HS-5 (cell line): ENCODE measurements at places on chromosomes 7 and 10.

DNA sequence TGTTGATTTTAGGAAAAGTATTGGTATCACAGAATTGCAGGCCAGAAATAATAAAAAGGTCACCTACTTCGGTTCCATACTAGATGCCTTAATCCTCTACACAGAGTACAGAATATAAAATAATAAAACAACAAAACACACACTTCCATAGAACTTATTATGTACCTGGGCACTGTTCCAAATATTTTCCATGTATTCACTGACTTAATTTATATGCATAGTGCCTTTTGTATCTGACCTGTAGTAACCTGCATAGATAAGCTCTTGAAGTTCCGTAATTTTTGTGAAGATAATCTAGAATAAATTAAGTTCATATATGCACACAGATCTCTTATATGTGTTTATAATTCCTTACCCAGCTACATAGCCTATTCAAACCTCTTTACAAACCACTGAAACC is 78.3 kb downstream of the RAPGEF5 start:
- DNase-seq, result no peak

DNA sequence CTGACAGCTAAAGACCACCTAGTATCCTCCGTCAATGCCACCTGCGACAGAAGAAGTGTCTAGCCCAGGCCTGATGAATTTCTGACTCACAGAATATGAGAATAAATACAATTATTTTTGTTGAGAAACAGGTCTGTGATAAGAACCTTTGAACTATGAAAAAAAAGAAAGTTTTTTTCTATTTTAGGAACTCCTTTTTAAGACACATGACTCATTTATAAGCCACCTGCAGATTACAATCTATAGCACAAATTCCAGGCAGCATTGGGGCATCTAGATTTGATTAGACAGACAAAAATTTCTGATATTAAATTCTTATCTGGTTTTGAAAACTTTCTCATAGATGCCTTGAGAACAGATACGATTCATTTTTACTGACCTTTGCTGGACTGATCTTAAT is 256.7 kb upstream of the LYZL1 start:
- no peak for DNase-seq

GRCh38 chr10:78552261-78552811 is 516.4 kb upstream of the ZMIZ1 start:
- DNase-seq, result no peak

GRCh38 chr10:117718986-117719920 is 176.7 kb downstream of the EMX2 start:
- no peak for DNase-seq

DNA sequence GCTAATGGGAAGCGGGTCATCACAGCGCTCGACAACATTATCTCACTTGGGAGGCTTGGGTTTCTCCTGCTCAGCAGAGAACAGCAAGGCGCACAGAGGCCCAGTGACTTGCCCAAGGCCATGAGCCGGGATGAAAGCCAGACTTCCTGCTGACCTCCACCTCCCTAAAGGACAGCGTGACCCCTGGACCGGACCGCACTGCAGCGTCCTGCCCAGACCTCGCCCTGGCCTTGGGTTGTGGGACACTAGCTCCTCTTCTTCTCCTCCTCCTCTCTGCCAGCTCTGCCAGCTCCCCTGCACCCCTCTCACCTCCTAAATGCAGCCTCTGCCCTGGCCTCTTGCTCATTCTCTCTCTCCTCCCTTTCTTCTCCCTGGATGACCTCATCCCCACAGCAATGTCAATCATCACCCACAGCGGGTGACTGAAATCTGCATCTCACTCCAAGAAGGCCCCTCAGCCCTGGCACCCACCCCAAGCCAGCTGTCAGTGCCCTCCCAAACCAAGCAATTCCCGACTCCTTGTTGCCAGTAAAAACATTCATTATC is 19.4 kb downstream of the SPOCK2 start:
- no peak for DNase-seq

- no peak for DNase-seq
These were observed 135.5 kb downstream of the NPY start for GRCh38 chr7:24419511-24419910.

DNA sequence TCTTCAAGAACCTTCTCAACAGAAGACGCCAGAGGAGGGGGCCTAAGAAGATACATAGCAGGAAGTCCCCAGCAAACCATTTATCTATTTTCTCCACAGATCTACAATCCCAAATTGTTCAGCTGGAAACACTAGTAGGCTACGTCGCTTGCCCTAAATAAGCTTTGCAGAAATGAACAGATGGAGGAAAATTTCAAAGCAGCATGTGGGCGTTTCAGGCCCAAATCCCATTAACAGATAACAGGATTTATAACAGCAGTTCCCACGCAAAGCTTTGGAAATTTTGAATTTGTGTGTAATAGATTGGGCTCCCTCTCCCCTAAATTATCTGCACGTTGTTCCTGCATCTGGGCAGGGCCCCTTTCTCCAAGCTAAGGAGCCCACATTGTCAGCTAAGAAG is 60.6 kb upstream of the FRMD4A start:
- no peak for DNase-seq

GRCh38 chr7:131518626-131519025 is 37.8 kb downstream of the PODXL start:
- no peak for DNase-seq

GRCh38 chr10:15352836-15353235 is 18.3 kb downstream of the FAM171A1 start:
- no peak for DNase-seq

- DNase-seq, result no peak
These were observed 82.4 kb downstream of the THSD7A start for GRCh38 chr7:11749629-11750028.

DNA sequence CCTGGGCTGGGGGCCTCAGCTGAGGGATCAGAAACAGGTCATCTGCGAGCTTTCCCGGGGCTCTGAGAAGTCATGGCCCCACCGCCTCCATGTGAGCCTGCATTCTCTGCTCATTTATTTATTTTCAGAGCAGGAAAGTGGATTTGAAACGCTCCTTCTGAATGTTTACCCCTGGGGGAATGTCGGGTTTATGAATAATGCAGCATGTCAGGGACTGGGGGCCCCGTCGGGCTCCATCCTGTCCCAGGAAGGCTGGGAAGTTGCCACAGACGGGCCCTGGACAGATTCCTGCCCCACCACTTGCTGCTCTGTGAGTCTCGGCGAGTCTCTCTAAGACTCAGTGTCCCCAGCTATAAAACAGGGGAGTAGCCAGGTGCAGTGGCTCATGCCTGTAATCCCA is 11.9 kb upstream of the GTF2IRD1 start:
- DNase-seq, result no peak

- no peak for DNase-seq
These were observed 587.6 kb upstream of the NRP1 start for GRCh38 chr10:33921970-33922605.

DNA sequence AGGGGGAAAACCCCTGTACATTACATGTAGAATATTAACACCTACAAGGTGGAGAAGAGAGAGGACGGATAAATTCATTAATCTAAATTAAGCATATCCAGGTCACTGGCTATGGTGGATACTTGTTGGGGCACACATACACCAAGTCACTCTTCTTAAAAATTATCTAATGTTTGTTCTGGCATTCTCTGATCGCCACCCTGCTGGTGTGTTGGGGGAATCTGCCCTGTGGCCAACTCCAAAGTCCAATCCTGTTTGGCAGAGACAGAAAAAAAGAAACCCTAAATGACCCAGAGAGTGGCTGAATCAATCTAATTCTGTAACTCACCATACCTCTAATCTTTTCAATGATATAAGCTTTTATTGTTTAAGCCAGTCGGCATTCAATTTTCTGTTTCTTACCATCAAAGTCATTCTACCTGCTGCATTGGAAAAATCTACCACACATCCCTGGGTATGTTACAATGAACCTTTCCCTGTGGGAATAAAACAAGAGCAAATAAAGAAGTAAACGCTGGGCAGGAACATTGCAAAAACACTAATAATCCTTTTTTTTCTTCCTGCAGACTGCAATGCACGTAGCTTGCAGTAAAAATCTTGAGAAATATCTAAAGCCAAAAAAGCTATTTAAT is 34.2 kb downstream of the ELMO1 start:
- DNase-seq, result no peak

GRCh38 chr10:113130014-113130641 is 180.1 kb downstream of the TCF7L2 start:
- no peak for DNase-seq

- no peak for DNase-seq
These were observed 35.2 kb downstream of the CAMK2B start for GRCh38 chr7:44290252-44290620.

DNA sequence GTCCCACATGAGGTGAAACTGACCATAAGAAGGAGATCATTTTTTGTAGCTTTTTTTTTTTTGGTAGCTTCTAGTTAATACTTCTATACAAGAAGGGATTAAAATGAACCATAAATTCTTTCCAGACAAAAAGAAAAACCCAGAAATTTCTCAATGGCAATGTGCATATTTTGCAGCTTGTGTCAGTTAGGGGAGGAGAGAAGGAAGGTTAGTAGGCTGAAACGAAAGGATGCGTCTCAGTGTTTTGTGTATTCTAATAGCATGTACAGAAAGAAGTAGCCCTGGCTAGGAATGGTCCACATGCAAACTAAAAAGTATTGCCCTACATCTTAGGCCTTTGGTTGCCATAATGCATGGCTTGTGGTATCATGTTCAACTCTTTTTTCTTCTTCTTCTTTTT is 90.6 kb downstream of the CACNB2 start:
- DNase-seq, result no peak

DNA sequence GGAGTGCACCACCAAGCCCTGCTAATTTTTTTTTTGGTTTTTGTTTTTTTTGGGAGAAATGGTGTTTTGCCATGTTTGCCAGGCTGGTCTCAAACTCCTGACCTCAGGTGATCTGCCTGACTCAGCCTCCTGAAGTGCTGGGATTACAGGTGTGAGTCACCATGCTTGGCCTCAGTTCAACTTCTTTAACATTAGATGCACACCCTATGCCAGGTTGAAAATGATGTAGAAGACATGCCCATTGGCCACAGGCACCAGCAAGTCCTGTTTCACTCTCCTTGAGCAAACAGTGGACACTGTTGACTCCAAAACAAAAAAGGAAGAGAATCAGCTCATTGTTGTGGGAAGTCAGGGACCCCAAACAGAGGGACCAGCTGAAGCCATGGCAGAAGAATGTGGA is 1205.3 kb downstream of the REEP3 start:
- DNase-seq, result no peak

- no peak for DNase-seq
These were observed 42.2 kb upstream of the TUBB8 start for GRCh38 chr10:91313-91712.

DNA sequence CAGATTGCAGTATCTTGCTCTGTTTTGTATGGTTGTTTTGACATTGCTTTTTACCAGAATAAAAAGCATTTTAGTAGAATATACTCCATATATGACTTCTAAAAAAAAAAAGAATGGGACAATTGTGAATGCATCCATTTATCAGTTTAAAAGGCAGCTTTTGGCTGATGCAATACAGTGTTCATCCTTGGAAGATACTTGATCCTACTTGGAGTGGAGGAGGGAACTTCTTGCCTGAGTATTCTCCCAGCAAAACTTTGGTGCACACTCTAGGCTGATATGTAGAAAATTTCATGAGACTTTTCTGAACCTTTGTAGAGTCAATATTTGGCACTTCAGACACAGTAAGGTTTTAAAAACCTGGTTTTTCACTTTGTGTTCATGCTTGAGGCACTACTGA is 40.2 kb downstream of the WDR11 start:
- DNase-seq, result no peak

- no peak for DNase-seq
These were observed 223.8 kb downstream of the PLXDC2 start for GRCh38 chr10:20040012-20040411.

DNA sequence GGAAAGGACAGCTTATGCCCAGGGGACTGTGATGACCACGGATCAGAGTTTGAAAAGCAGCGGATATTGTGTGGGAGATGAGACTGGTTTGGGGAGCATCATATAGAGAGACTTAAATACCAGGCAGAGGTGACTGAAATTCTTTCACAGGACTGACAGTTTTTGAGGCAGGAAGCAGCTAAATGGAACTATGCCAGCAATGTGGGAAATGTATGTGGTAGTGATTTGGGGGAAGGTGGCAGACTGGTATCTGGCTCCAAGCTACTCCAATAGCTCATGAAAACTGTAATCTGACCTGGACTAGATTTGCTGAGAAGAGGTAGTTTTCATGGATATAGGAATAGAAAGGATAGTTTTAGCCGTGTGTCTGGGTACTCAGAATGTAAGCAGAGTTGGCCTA is 592.6 kb downstream of the REEP3 start:
- DNase-seq, result no peak

- no peak for DNase-seq
These were observed 179.1 kb upstream of the LRRTM3 start for GRCh38 chr10:66746711-66747110.

- DNase-seq, result no peak
These were observed 99.0 kb downstream of the PLPP4 start for GRCh38 chr10:120555842-120556532.
